ENCODE measurements at places on chromosomes 4 and X. TPM values are rescaled to one million over a fixed set of nuclear protein-coding genes. Genes with fewer than 3 reads are reported as not detected.

Gene MAGEC3
- total RNA-seq = 0.13 TPM

Gene PQBP1
- 80.1 TPM for total RNA-seq

Gene AKAP14
- total RNA-seq = not detected

Gene PRSS12
- 0.77 TPM for total RNA-seq

Gene BEND2
- not detected for total RNA-seq

Gene NLRP2B
- total RNA-seq = not detected

Gene FAM156B
- total RNA-seq = 9.5 TPM

Gene CSAG3
- total RNA-seq = 5.5 TPM

Gene ATOH1
- total RNA-seq = not detected
